ENCODE measurements at places on chromosomes 1 and 21.

GRCh38 chr1:82919837-82920236 is 1079.1 kb downstream of the TTLL7 start:
- DNase-seq, result no peak

- DNase-seq, result peak; percentile 36
Measured at GRCh38 chr21:25790122-25790877, 55.5 kb downstream of the GABPA start.

DNA sequence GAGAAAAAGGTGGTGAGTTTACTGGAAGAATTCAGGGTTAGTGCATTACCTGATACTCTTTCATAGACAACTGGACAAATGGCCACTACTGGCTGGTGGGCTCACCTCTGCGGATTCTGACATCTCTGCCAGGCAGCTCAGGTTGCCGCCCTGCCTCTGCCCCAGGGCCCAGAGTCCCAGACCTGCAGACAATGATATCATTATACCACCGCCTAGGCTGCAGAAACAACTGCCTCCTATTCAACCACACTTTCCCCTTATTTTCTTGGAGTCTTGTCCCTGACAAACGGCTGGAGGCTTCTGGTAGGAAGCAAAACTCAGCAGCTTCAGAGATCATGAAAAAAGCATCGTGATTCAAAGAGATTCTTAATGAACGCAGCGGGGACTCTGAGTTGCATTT is 37.0 kb downstream of the IRF2BP2 start:
- no peak for DNase-seq

- DNase-seq, result no peak
Measured at GRCh38 chr1:29936031-29936544, 699.8 kb downstream of the PTPRU start.

DNA sequence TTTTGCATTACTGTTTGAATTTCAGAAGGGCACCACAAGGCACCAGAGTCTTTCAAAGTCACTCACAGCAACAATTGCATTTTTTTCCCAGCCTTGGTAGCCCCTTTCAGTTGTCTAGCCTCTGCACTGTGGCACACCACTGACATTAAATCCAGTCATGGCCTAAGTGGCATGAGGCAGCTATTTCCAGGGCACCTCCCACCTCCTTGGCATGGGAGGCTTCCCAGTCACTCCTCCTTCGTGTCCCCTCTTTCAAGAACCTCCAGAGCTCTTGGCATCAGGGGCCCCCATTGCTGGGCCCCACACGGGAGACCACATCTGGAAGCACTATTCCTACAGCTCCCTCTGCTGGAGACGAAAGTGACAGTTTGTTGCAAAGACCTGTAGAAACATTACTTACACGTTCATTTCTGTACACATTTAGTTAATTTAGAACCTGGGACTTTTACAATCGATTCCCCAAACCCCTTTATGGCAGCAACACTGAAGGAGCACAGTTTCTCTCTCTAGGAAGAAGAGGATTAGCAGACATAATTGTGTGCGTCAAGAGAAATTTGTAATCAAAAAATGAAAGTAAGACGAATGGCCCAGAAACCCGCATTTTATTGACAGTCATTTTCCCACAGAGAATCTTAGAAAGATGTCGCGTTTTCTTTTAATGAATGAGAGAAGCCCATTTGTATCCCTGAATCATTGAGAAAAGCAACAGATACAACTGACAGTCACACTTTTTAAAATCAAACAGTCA is 5.7 kb upstream of the CHD5 start:
- no peak for DNase-seq

GRCh38 chr1:71650119-71650518 is 569.3 kb upstream of the ZRANB2 start:
- DNase-seq, result peak; percentile 38

DNA sequence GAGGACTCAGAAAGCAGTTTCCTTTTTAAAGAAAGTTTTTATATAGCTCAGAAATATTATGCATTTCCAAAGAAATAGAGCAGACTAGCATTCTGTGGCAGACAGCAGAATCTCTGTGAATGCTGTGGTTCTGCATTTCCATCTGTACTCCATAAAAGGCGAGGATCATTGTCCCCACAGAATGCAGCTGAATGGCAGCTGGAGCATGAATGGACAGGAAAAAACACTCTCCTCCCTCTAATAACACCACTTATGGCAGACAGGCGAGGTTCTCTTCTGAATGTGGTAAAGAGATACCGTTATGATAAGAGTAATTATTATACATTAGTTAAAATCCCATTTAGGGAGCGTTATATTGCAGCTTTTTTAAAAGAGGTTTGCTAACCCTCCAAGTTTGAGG is 81.4 kb upstream of the WLS start:
- DNase-seq, result no peak

GRCh38 chr1:22317231-22317919 is 134.3 kb upstream of the ZBTB40 start:
- DNase-seq, result no peak

- peak; percentile 56 for DNase-seq
Measured at GRCh38 chr1:116806245-116806644, 52.0 kb downstream of the CD2 start.

- DNase-seq, result no peak
Measured at GRCh38 chr1:67726224-67726623, 41.2 kb downstream of the GADD45A start.

DNA sequence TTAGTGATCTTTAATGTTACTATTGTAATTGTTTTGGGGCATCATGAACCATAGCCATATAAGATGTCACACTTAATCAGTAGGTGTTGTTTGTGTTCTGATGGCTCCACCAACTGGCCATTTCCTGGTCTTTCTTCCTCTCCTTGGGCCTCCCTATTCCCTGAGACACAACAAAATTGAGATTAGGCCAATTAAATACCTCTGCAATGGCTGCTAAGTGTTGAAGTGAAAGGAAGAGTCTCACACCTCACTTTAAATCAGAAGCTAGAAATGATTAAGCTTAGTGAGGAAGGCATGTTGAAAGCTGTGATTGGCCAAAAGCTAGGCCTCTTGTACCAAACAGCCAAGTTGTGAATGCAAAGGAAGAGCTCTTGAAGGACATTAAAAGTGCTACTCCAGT is 30.7 kb downstream of the PPP2R5A start:
- no peak for DNase-seq

- no peak for DNase-seq
Measured at GRCh38 chr1:200154069-200154767, 126.7 kb downstream of the NR5A2 start.

DNA sequence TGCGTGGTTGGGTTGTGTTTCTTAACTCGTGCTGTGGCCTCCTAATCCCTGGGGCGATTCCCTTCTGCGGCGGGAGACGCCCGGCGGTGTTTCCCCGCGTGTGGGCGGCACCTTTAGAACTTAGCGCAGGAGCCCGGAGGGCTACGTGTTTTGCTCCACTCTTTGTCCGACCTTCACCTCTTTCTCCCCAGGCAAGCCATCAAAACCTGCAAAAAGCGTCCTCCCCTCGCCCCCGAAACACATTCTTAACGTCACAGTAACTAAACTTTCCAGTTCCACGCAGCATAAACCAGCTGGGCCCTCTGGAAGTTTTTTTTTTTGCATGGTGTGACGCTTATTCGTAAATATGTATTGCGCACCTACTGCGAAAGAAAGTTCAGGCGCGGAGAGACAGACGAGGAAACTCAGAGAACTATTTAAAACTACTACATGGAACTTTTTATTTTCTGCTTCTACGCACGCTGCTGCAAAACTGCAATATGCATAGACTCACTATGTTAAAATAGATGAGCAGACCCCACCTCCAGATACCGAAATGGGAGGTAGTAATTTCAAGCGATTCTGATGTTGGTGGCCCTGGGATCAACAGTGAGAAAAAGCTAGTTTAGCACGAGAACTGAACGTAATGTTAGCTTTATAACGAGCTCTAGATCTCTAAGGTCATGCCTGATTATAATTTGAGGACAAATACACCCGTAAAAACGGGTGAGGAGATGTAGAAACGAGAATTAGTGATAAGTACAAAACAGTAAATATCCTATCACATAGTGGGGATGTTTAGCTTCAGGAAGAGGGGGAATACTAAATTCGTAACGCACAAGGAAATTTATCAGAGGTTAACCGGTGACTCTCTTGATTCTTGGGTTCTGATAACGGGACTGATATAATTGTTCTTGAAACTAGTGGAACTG is 920 bp downstream of the MTR start:
- DNase-seq, result no peak

- DNase-seq, result no peak
Measured at GRCh38 chr1:61352845-61353435, 270.6 kb downstream of the NFIA start.

DNA sequence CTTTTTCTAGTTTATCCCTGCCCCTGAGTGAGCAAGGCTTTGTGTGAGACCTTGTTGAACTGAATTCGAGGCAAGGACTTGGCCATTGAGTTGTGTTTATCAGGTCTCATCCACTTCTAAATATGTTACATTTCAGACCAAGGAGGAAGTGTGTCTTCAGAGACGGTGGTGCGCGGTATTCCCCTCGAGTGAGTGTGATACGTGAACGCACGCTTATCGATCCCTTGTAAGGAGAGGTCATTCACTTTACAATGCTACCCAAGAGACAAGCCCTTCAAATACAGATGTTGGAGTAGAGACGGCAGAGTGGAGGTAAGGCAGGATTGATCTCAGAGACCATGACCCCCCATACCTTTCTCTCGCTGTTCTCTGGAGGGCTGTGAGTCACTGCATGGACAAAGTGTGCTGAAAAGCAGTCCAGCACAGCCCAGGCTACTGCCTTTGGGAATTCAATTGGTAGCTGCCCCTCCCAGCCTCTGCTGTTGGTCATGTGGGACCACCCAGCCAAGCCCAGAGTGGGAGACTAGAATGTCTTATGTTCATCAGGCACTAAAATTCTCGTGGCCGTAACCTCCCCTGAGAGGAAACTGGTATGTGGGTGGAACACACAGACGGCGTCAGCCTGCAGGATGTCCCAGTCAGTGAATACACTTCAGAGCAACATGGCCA is 16.3 kb upstream of the MTARC1 start:
- DNase-seq, result no peak

DNA sequence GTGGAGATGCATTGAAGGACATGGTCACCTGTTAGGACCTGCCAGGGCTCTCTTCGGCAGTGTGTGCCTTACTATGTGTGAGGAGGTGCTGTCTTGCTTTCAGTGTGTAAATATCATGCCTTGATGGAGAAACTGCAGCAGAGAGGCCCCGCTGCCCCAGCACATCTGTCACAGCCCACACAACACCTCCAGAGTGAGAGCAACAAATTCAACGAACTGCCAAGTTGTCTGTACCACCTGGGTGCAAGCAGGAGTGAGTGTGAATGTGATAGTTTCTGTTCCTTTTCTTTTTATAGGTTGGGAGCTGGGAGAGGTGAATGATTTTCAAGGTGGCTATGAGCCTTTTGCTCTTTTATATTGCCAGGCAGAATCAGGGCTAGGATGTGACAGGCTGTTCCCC is 114.6 kb upstream of the KIAA0040 start:
- DNase-seq, result no peak

DNA sequence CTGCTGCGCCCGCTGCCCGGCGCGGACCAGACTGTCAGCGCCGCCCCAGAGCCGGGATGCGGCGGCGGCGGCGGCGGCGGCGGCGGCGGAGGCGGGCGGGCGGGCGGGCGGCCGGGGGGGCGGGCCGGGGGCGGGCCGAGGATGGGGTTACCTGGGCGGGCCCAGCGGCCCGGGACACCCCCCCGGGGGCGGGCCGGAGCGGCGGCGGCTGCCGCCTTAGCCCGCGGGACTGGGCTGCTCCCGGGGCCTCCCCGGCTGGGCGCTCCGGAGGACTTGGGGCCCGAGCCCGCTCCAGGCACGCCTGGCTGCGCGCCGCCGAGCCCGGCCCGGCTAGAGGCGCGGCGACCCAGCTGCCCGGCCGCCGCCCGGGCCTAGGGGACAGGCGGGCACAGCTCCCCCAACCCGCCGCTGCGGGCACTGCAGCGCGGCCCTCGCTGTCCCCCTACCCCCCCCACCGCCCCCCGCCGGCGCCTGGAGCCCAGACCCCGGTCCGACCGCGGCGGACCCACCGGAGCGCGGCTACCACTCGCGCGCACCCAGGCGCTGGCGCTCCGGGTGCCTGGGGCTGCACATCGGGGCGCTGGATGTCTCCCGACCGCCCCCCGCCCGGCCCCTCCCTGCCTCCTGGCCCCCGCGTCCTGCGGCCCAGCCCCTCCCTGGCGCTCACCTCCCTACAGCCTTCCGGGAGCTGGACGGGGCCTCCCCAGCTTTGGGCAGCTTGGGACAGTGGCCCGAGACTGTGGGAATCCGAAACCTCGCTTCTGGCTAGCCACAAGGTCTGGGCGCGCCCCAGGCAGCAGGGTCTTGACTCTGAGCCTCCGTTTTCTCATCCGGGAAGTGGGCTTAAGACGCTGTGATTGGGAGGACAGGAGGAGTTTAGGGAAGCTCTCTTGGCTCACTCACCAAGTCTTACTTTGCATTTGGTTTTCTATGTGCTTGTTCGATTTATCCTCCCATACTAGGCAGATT is at the start of gene WNT4:
Gene WNT4, minus strand, starts transcription at position 33 of the 969 bp plus-strand sequence. CDS start 175 bp downstream, outside the sequence.
- DNase-seq, result no peak

DNA sequence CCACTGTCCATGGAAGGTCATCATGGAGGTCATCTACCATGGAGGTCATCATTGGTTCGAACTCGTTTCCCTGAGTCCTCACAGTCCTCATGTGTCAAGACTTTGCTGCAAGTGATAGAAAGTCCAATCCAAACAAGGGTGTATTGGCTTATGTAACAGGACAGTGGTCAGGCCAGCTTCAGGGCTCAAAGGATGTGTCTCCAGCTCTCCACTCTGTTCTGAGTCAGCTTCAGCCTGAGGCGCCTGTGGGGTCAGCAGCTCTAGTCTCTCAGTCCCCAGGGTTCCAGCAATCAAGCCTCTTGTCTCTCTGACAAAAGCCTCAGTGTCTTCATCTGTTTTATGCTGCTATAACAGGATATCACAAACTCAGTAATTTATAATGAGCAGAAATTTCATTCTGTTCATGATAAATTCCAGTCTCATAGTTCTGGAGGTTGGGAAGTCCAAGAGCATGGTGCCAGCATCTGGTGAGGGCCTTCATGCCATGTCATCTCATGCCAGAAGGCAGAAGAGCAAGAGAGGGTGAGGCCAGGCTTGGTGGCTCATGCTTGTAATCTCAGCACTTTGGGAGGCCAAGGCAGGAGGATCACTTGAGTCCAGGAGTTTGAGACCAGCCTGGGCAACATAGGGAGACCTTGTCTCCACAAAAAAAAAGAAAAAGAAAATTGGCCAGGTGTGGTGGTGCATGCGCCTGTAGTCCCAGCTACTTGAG is 19.5 kb downstream of the A3GALT2 start:
- no peak for DNase-seq

DNA sequence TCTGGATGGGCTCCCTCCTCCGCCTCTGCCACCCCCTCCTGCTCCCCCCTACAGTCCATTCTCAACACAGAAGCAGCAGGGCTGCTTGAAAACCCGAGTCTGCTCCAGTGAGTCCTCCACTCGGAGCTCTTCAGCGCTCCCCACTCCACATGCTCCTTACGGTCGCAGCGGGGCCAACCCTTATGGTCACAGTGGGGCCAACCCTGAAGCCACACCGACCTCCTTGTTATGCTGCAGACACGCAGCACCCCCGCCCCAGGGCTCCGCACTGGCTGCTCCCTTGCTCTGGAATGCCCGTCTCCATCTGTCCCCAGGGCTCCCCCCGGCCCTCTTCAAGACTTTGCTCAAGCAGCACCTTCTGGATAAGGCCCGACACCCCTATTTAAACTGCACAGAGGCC is 22.6 kb downstream of the GPR157 start:
- no peak for DNase-seq
